Progenitor cell of endocrine pancreas (in vitro differentiated cells): ENCODE measurements at places on chromosomes 5 and 9. TPM values are rescaled to one million over a fixed set of nuclear protein-coding genes. Genes with fewer than 3 reads are reported as not detected.
A peak's percentile ranks its signal among the peaks of the same experiment; 100 is the strongest.

Gene SLC45A2
- total RNA-seq = 2.4 and 4.2 TPM in 2 replicates

- no peak overlapping the region for H3K4me3 ChIP-seq
- no peak overlapping the region for H3K27ac ChIP-seq
- no peaks in the 10 kb centered on the region for H3K4me1 ChIP-seq
- peaks cover 2% of the 10 kb centered on the region for H3K36me3 ChIP-seq
Observed at GRCh38 chr9:80866121-80866520, 823.2 kb downstream of the TLE1 start.

Gene PCDH1
- total RNA-seq = 5.5 and 6.3 TPM in 2 replicates

GRCh38 chr9:111533099-111533790 is 8.3 kb downstream of the ZNF483 start:
- H3K36me3 ChIP-seq = peaks cover 43% of the 10 kb centered on the region
- DNase-seq = no peak
- no peak overlapping the region for H3K4me3 ChIP-seq
- no peaks in the 10 kb centered on the region for H3K27me3 ChIP-seq
- no peak overlapping the region for H3K27ac ChIP-seq

Gene HMCN2
- total RNA-seq = 0.26 and 0.31 TPM in 2 replicates

DNA sequence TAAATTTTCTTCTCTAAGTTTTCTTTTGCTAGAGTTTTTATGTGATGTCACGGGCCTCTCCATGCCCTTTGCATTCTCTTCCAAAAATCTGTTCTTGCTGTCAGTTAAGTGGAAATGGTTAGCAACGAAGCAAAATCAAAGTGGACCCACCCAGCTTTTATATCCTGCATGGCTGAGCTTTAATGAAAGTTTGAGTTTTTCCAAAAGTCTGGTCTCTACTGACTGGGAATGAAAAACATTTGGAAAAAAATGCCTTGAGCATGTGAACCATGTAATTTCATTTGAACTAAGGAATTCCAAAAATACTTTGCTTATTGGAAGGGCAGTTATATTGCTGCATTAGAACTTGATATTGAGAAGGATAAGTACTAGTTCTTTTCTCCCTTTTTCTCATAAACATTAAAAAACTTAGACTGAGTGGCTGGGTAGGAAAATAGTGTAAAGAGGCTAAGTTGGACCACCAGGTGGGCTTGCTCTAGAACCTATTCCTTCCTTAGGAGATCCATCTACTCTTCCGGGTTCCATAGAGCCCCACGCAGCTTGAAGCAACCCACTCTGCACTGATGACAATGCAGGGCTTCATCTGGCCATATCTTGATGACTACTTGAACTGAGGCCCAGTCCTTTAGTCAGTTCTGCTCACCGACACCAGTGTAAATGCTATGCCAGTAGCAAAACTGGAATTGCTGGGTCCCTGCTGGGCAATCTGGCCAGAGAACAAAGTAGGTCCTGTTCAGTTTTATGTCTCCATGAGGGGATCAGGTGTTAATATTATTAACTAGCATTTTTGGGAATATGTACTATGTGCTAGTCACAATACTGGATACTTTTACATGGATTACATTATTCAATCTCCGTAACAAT is 17.4 kb upstream of the RIC1 start:
- H3K4me1 ChIP-seq = peaks cover 4% of the 10 kb centered on the region
- no peak for DNase-seq
- no peak overlapping the region for H3K4me3 ChIP-seq
- no peaks in the 10 kb centered on the region for H3K27me3 ChIP-seq
- H3K36me3 ChIP-seq = peaks cover 2% of the 10 kb centered on the region
- H3K27ac ChIP-seq = no peak overlapping the region

DNA sequence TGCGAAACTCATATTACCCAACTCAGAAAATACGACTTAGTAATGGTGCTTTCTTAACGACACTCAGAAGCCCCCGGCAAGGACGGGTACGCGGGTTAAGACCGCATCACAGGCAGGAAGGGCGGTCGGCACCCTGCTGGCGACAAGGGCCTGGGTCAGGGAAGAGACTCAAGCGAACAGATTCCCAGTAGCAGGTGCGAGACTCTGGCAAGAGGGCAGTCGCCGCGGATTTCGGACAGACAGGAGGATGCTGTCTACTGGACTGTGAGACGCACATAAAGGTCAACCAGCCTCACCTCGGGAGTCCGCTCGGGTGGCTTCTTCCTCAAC is 398 bp downstream of the RAPGEF6 start:
- peak; percentile 38 for DNase-seq
- no peaks in the 10 kb centered on the region for H3K27me3 ChIP-seq
- H3K27ac ChIP-seq = peak overlapping the region; percentile 99
- peaks cover 20% of the 10 kb centered on the region for H3K4me1 ChIP-seq

- DNase-seq = no peak
- peaks cover 53% of the 10 kb centered on the region for H3K27me3 ChIP-seq
- H3K4me1 ChIP-seq = peaks cover 43% of the 10 kb centered on the region
- no peak overlapping the region for H3K4me3 ChIP-seq
- H3K27ac ChIP-seq = no peak overlapping the region
Observed at GRCh38 chr5:81908044-81908443, 63.8 kb upstream of the ATG10 start.
